ENCODE measurements at places on chromosomes 7 and 10. TPM values are rescaled to one million over a fixed set of nuclear protein-coding genes. Genes with fewer than 3 reads are reported as not detected.

FEZF1 gene
- not detected for total RNA-seq

LBX1 gene
- total RNA-seq = 1.5 TPM

HOXA1 gene
- total RNA-seq = 1.7 TPM

H2BK1 gene
- total RNA-seq = not detected

ACTA2 gene
- total RNA-seq = 220 TPM

KCNH2 gene
- total RNA-seq = 14.4 TPM

RADIL gene
- 2.5 TPM for total RNA-seq

COL28A1 gene
- 4.8 TPM for total RNA-seq

MORN4 gene
- total RNA-seq = 8.6 TPM

CTBP2 gene
- total RNA-seq = 98.8 TPM

FUOM gene
- total RNA-seq = 27.2 TPM

TIMM23 gene
- 38.5 TPM for total RNA-seq

HOXA7 gene
- total RNA-seq = 10.2 TPM

SLC13A1 gene
- 10.6 TPM for total RNA-seq

SPDYE6 gene
- total RNA-seq = not detected

EN2 gene
- not detected for total RNA-seq

HMX2 gene
- 0.99 TPM for total RNA-seq

PPP1R3A gene
- total RNA-seq = 28.7 TPM

SLC39A12 gene
- total RNA-seq = not detected

HTRA1 gene
- total RNA-seq = 73.6 TPM

STEAP1 gene
- total RNA-seq = 3.6 TPM

LRRC17 gene
- total RNA-seq = 41.7 TPM

NPFFR1 gene
- 0.06 TPM for total RNA-seq

WNT8B gene
- total RNA-seq = 0.29 TPM

PNLIPRP1 gene
- total RNA-seq = not detected

NDUFB2 gene
- 152 TPM for total RNA-seq

ABCF2 gene
- 22.3 TPM for total RNA-seq

FAM241B gene
- 4.1 TPM for total RNA-seq
